HepG2 (cell line): ENCODE measurements at places on chromosomes 11 and 22.

DNA sequence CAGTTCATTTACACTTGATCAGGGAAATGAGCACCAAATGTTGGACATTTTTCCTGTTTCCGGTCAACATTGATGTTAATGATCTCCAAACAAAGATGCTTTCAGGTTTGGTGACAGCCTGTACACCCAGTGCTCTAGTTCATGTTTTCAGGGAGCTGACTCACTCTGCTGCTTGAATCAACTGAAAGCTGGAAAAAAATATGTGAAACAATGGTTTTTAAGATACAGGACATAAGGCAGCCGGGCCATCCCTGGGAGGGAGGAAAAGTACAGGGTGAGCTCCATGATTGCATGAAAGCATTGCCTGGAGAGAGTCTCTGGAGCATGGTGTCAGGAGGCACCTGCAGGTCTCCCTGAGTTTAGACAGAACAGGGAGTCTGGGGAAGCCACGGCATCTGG, 259.6 kb downstream of the TBC1D22A start:
- no peaks in the 10 kb centered on the region for H3K4me1 ChIP-seq
- H3K4me3 ChIP-seq, result no peak overlapping the region
- peaks cover 5% of the 10 kb centered on the region; the same call in 1 of the 3 replicates for H3K36me3 ChIP-seq
- no peak overlapping the region for H3K27ac ChIP-seq
- no peaks in the 10 kb centered on the region for H3K27me3 ChIP-seq

- no peak overlapping the region for H3K27ac ChIP-seq
- no peaks in the 10 kb centered on the region for H3K36me3 ChIP-seq
- no peaks in the 10 kb centered on the region for H3K27me3 ChIP-seq
- H3K4me1 ChIP-seq, result 0 out of 2 replicates have a peak, but pooled peaks cover 6% of the 10 kb centered on the region
- no peak for DNase-seq
- no peak overlapping the region for H3K4me3 ChIP-seq
These were observed 111.2 kb upstream of the CEP126 start for GRCh38 chr11:101803651-101804050.

- H3K27me3 ChIP-seq, result no peaks in the 10 kb centered on the region; the same call in 1 of the 2 replicates
- no peak for DNase-seq
- no peak overlapping the region for H3K4me3 ChIP-seq
- H3K36me3 ChIP-seq, result no peaks in the 10 kb centered on the region
These were observed 19.1 kb downstream of the CCDC83 start for GRCh38 chr11:85874265-85874664.

GRCh38 chr22:44103735-44104480, 76.8 kb upstream of the PARVG start:
- H3K36me3 ChIP-seq, result no peaks in the 10 kb centered on the region
- peaks cover 2% of the 10 kb centered on the region; the same call in 1 of the 3 replicates for H3K27me3 ChIP-seq
- no peaks in the 10 kb centered on the region for H3K4me1 ChIP-seq
- H3K27ac ChIP-seq, result no peak overlapping the region
- no peak overlapping the region for H3K4me3 ChIP-seq

GRCh38 chr11:62508336-62509058, 38.1 kb downstream of the AHNAK start:
- H3K4me1 ChIP-seq, result peaks cover 76% of the 10 kb centered on the region
- DNase-seq, result peak; percentile 88
- peak overlapping the region; percentile 45 for H3K4me3 ChIP-seq
- peaks cover 25% of the 10 kb centered on the region for H3K27me3 ChIP-seq

DNA sequence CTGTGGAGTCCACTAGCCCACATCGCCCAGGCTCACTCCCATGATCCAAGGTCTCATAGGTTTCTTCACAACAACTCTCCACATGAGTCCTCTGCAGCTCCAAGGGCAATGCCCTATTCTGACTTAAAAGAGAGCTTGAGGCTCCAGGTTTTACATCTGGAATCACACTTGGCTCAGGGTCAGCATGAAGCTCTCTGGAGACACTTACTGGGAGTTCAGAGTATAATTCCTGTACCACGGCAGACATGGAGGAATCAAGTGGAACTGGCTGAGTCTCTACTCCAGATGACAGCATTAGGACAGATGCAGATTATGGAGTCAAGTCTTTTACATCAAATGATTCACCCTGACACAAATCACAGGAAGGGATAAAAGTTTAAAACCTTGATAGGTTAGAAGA, 11.4 kb downstream of the PRR14L start:
- H3K27ac ChIP-seq, result no peak overlapping the region
- H3K4me1 ChIP-seq, result peaks cover 19% of the 10 kb centered on the region
- no peak overlapping the region for H3K4me3 ChIP-seq
- no peak for DNase-seq
- H3K27me3 ChIP-seq, result no peaks in the 10 kb centered on the region

DNA sequence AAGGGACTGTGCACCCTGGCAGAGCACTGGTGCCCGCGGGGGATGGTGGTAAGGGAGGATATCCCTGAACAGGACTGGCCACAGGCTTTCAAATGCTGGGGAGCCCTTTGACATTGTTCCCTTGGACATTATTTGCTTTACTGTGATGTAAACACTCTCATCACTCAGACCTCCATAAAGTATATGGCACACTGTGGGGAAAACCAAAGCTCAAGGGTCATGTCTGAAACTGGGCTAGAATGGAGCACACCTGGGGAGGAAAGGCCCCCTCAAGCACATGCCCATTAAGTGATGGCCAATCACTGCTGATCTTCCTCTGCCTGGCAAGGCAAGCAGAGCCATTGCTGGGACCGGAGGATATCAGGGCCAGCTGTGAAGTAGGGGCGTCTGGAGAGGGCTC, 60.9 kb upstream of the TENM4 start:
- H3K4me1 ChIP-seq, result peaks cover 11% of the 10 kb centered on the region
- no peaks in the 10 kb centered on the region for H3K36me3 ChIP-seq
- DNase-seq, result no peak
- H3K27me3 ChIP-seq, result no peaks in the 10 kb centered on the region
- no peak overlapping the region for H3K27ac ChIP-seq

DNA sequence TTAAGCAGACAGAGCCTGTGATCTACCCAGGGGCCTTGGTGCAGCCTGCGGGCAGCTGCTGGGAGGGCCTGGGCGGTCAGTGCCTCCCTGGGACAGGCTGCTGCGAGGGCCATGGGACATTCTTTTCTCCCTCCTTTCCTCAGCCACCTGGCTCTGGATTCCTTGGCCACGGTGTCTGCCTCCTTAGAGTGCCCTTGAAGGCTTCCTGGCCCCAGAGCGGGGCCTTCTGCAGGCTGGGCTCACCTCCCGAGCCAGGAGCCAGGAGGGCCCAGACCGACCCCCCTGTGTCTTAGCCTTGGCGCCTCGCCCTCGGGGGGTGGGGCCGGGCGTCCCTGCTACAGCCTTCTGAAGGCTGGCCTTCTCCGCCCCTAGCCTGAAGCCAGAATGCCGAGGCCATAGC, 231.2 kb downstream of the TBC1D22A start:
- H3K4me1 ChIP-seq, result no peaks in the 10 kb centered on the region
- no peak overlapping the region for H3K27ac ChIP-seq
- DNase-seq, result no peak
- peaks cover 6% of the 10 kb centered on the region for H3K36me3 ChIP-seq
- no peaks in the 10 kb centered on the region for H3K27me3 ChIP-seq

DNA sequence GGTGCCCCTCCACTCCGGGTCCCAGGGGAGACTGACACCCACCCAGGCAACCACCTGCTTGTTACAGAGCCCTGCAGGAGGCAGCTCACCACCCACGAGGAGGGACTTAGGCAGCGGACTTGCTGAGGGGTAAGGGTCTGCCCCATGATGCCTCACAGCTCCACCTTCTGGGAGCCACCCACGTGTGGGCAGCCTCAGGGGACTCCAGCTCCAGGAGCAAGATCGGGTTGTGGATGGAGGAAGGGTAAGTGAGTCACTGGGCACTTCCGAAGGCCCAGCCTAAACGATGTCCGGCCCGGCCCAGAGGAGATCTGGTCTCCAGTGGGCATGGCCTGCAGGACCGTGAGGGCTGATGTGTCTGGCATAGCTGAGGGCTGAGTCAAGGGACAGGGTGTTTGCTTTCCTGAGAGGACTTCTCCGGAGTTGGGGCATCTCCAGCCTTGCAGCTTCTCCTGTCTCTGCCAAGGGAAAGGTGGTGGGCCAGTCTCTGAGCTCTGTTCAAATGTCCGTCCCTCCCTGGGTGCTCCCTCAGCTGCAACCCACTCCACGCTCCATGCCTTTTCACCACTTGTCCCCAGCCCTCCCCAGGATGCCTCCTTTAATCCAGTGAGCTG, 32.3 kb upstream of the P2RY2 start:
- no peak overlapping the region for H3K4me3 ChIP-seq
- no peak for DNase-seq
- H3K27me3 ChIP-seq, result peaks cover 27% of the 10 kb centered on the region; the same call in 2 of the 3 replicates

GRCh38 chr22:27387561-27387960, 414.0 kb downstream of the MN1 start:
- no peaks in the 10 kb centered on the region for H3K36me3 ChIP-seq
- no peak for DNase-seq
- H3K27me3 ChIP-seq, result peaks cover 29% of the 10 kb centered on the region; the same call in 2 of the 3 replicates
- no peak overlapping the region for H3K27ac ChIP-seq
